ENCODE measurements at places on chromosomes 2 and 18.
A peak's percentile ranks its signal among the peaks of the same experiment; 100 is the strongest.

GRCh38 chr2:220509966-220510365, 882.5 kb downstream of the SLC4A3 start:
- DNase-seq, result no peak

DNA sequence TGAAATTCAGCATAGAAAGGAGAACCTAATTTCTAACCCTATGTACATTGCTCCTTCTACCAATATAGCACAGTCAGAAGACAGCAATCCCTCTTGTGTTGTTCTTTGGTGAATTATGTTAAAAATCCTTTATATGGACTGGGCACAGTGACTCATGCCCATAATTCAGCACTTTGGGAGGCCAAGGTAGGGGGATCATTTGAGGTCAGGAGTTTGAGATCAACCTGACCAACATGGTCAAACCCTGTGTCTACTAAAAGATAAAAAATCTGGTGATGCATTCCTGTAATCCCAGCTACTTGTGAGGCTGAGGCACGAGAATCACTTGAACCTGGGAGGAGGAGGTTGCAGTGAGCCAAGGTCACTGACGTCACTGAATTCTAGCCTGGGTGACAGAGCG, 195.6 kb downstream of the TMX3 start:
- DNase-seq, result no peak

DNA sequence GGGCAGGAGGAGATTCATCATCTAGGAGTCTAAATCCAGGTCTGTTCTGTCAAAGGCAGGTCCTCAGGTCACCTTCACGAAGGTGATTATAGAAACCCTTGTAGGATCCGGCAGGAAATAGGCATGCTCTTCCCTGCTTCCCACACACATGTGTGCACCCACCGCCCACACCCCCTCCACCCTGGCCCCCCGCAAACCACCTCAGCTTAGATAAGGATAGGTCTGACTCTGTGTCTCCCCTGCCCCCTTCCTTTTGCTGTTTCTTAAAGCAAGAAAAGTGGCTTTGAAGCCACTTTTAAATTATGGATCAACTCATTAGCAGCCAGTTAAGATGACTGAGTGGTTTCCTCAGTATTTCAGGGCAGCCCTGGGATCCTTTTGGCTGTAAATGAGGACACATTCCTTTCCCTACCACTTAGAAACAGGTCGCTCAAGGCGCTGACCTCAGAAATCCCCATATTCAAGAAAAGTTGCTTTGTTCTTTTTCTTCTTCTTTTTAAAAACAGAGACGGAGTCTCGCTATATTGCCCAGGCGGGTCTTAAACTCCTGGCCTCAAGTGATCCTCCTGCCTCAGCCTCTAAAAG, 14.5 kb upstream of the CIB4 start:
- DNase-seq, result no peak

DNA sequence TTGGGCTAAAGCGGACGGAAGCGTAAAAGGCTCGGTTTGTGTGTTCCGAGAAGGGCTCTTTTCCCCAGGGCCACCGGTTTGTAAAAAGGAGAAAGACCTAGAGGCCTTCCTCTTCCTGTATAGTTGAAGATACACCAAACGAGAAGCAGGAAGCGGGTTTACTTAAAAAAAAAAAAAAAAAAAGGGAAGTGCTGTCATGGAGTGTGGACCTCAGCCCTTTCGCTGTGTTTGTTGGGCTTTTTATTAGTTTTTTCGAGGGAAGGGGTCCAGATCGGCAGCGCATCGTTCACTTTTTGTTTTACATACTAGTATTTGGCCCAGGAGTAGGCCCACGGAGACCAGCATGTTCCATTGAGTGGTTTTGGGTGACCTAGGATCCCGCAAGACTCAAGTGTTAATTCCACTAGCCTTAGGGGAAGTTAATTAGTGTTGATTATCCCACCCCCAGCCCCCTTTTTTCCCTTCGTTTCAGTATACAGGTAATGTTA, 676 bp downstream of the ACTR2 start:
- no peak for DNase-seq

DNA sequence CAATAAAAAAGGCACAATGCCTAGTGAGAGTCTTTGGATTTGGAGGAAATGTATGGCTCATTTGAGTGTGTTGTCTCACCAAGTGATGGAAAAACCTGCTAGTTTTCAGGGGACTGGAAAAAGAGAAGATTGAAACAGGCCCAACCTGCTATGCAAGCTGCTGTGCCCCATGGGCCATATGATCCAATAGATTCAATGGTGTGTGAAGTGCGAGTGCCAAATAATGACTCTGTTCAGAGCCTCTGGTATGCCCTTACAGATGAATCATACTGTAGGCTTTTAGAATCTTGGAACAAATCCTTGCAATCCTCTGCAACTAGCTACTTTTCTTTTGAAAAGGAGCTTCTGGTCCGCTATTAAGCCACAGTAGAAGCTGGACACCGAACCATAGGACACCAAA, 529.8 kb upstream of the CNTNAP5 start:
- DNase-seq, result no peak

GRCh38 chr18:12765586-12765985, 62.7 kb downstream of the PSMG2 start:
- DNase-seq, result no peak

GRCh38 chr2:170885130-170885791, 43.8 kb upstream of the GORASP2 start:
- no peak for DNase-seq

- no peak for DNase-seq
These were observed 577 bp upstream of the GLI2 start for GRCh38 chr2:120734930-120735651.

GRCh38 chr18:12726774-12727550, 24.1 kb downstream of the PSMG2 start:
- DNase-seq, result peak; percentile 43

GRCh38 chr2:196063773-196064172, 4.9 kb downstream of the DNAH7 start:
- DNase-seq, result no peak

All from central memory CD8-positive, alpha-beta T cell (primary cell).